ENCODE measurements at places on chromosomes 16 and 17.

DNA sequence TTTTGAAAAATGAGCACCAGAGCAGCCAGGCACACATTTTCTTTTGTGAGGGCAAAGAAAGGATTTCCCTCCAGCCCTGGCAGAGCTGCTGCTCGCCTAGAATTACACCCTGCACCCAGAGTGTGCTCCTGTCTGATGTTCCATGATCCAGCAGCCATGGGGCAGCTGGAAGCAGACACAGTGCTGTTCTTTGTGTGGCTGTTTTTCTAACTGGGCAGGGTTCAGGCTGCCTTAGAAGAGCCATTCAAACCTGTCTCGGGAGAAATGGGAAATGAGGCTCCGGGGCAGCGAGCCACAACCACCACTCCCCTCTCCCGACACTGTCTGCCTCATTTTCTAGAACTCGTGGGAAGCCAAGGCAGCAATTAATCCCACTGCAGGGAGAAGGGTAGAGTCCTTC lies 28.9 kb downstream of the LITAF start:
- DNase-seq = peak; percentile 38

GRCh38 chr17:353213-353837 lies 718 bp upstream of the RPH3AL start:
- no peak for DNase-seq

DNA sequence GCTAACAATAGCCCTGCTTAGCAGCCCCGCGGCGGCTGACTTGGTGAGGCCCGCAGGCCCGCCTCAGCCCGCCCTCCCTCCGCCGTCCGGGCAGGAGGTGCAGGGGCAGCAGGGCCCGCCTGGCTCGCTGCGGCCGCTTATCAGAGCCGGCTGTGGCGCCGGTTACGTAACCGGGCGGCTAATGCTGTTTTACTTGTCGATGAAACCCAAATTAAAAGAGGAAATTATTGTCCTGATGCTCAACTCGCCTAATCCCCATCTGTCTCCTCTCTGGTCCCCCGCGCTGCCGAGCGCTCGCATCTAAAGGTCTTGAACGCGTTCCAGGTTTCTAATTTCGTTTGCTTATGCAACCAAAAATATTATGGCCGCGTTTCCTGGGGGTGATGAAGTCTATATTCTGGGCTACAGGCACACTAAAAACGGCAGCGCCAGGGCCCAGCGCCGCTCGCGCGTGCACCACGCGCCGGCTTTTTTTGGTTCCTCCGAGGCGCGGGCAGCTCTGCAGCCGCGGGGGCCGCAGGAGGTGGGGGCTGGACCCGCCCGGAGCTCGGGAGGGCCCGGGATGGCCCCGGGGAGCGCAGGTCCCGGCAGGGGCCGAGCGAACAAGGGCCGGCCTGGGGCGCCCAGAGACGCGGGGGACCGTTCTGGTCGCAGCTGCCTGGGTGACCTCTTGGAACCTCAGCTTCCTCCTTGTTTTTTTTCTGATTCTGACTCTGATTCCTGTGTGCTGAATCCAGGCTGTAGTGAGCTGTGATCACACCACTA lies 65.2 kb upstream of the TOB1 start:
- peak; percentile 80 for DNase-seq

DNA sequence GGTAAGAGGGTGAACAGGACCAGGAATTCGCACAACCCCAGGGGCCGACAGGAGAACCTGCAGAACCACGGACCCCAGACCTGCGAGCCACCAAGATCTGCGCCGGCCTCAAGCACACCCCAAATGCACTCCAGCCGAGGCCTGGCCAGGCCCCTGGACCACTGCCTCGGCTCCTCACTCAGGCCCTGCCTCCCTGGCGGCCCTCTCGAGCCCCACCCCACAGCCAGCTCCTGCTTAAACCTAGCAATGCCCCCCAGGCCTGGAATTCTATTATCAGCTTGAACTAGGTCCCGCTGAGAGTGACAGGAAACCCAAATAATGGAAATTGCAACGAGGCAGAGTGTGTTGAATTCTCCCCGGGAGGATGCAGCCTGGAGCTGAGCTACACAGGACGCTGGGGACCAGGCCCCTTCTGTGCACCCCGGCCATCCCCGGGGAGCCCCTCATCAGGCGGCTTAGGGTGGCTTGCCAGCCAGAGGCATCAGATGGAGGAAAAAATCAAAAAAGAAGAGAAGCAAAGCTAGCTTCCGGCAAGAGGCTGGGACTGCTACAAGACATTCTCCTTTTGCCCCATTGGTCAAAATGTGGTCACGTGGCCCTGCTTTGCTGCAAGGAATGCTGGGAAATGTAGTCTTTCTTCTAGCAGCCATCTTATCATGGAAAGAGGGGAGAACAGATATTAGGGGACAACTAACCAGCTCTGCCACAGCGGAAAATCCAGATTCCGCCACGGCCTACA lies 2.4 kb upstream of the ENPP7 start:
- peak; percentile 90 for DNase-seq

- DNase-seq = peak; percentile 52
Observed at GRCh38 chr17:17032131-17032692, 10.0 kb upstream of the MPRIP start.

- no peak for DNase-seq
Observed at GRCh38 chr16:86869288-86870022, 291.1 kb downstream of the FOXL1 start.

- DNase-seq = no peak
Observed at GRCh38 chr17:44901411-44901921, 2.2 kb upstream of the EFTUD2 start.

DNA sequence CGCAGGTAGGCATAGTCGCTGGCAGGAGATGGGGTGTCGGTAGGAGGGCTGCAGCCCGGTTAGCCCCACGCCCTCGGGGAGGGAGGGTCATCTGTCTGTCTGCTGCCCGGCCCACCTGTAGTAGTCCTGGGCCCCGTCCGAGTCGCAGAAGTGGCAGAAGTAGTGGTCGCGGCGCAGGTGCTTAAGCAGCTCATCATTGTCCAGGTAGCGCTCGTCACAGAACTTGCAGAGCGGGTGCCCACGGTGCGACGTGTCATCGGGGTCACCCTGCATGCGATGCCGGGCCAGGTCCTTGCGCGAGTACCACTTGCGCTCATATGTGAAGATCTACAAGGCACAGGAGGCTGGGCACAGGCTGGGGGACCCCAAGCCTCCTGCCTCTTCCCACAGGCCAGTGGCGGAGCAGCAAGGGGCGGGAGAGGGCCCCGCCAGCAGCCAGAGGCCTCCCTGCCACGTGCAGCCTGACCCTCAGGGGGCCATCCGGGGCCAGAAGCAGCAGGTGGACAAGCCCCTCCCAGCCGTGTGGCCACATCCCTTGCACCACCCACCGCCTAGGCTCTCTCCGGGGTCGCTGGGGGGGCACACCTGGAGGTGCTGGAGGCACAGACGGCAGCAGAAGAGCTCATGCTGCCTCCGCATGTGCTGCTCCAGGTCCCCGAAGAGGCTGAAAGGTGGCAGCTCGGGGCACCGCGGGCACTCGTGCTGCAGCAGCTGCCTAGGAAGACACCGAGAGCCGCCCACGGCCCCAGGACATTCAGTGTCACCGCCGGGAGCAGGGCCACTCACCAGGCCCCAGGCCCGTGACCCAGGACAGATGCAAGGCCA lies 7.0 kb downstream of the ZNF598 start:
- no peak for DNase-seq

All from hindlimb muscle (tissue), 1 donor.